Cardiac atrium fibroblast (primary cell): ENCODE measurements at places on chromosomes 1 and 21. TPM values are rescaled to one million over a fixed set of nuclear protein-coding genes. Genes with fewer than 3 reads are reported as not detected.

Gene PTPRU
- total RNA-seq = 13.9 and 23.5 TPM in 2 replicates

Gene ZNF669
- 3.2 and 4.2 TPM in 2 replicates for total RNA-seq

Gene HNRNPR
- total RNA-seq = 66.1 and 67.1 TPM in 2 replicates

Gene LCE2A
- not detected in 2 replicates for total RNA-seq

Gene LENEP
- total RNA-seq = not detected in 2 replicates

Gene SLC5A9
- total RNA-seq = not detected in 2 replicates

Gene SUSD4
- total RNA-seq = not detected in 2 replicates

Gene AUNIP
- 0.65 and 0.90 TPM in 2 replicates for total RNA-seq

Gene SYT2
- not detected in 2 replicates for total RNA-seq

Gene CASQ1
- total RNA-seq = not detected in 2 replicates

Gene PRAMEF26
- total RNA-seq = not detected in 2 replicates
